ENCODE measurements at places on chromosomes 11 and 22.

DNA sequence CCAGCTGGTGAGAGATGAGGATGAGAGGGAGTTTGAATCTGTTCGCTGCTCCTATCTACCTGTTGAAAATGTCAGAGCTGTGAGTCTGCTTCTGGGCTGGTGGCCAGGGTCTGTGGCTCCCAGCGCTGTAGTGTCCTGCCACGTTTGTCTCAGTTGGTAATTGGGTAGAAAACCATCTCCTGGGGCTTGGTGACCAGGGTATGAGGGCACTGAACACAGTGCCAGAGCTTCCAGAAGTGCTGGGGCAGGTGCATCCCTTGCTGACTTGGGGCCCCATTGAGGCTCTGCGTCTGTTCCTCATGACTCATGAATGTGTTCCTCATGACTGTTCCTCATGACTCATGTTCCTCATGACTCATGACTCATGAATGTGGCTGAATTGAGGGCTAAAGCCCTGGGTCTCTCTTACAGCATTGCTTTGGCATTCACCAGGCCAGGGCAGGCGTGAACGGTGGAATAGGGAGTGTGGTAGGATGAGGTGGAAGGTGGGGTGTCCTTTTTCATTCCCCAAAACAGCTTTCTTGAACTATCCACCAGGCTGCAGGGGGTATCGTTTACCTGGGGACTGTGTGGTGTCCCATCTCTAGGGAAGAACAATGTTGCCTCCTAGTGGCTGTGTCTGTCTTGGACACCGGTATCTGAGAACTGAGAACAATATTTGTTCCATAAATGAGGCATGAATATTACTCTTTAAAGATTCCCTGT, 139.5 kb downstream of the COMMD9 start:
- DNase-seq: peak; percentile 21

DNA sequence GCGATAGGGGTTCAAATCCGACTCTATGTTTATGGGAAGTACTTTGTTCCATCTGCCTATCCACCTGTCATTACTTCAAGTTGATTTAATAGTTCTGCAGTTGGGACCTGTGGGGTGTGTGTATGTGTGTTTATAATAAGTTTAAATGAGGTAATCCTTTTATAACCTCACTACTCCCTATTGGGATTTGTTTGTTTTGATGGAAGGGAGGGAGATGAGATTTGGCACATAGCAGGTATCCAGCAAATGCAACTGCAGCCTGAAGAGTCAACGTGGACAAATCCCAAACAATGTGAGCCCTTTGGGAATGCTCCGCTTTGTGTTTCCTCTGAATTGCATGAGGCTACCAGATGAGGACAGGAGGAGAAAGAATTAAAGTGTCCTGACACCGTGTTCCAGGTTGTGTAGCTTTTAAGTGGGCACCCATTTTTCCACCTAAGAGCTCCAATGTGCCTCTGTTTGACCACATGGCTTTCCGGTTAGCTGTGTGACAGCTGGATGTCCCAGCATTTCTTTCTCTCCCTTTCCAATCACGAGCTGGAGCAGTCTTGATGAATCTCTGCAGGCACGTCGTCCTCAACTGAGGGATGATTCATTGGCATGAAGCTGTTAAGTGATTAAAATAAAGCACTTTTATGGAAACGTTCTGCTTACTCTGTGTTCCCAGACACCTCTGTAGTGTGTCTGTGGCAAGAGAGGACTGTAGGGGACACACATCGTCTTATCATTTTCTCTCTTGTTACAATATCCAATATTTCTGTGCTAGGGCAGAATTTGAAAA, 610.7 kb downstream of the NTM start:
- no peak for DNase-seq

GRCh38 chr11:33362051-33362910, 105.1 kb downstream of the HIPK3 start:
- peak; percentile 43 for DNase-seq

- DNase-seq: no peak
Measured at GRCh38 chr22:23688571-23688970, 2.2 kb upstream of the RGL4 start.

DNA sequence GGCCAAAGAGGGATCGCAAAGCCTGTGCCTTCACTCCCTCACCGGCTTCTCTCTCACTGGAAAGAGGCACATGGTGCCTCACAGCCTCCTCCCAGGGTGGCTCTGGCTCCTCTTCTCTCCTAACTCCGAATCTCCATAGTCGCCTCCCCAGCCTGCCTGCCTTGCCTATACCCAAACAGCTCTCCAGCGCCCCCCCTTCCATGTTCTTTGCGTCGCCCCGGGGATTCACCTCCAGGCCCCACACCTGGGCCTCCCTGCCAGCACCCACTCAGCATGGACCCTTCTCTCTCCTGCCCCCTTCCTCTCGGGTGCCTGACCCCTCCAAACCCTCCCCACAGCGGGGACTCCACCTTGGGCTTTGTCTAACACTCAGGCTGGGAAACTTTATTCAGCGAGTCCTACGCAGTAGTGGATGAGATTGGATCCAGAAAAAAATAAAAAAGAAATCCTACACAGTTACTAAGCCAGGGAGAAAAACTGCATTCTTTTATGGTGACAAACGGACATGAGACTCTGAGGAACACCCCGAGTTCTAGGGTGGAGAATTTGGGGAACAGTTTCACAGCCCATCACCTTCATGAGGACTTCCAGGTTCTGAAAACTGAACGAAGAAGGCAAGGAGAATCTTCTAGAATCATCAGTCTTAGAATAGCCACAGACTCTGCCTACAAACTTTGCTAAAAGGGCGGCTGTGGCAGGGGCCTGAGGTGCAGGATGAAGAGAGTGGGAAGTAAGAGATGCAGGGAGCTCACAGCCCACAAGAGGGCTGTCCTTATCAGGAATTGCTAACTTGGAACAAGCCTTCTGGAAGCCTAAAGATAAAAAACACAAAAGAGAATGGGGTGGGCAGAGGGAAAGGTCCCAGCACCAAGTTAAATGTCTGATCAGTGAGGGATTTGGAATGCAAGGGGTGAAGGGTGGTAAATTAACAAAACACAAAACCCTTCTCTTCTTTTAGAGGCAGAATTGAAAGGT, 5.3 kb downstream of the PPM1F start:
- DNase-seq: no peak

DNA sequence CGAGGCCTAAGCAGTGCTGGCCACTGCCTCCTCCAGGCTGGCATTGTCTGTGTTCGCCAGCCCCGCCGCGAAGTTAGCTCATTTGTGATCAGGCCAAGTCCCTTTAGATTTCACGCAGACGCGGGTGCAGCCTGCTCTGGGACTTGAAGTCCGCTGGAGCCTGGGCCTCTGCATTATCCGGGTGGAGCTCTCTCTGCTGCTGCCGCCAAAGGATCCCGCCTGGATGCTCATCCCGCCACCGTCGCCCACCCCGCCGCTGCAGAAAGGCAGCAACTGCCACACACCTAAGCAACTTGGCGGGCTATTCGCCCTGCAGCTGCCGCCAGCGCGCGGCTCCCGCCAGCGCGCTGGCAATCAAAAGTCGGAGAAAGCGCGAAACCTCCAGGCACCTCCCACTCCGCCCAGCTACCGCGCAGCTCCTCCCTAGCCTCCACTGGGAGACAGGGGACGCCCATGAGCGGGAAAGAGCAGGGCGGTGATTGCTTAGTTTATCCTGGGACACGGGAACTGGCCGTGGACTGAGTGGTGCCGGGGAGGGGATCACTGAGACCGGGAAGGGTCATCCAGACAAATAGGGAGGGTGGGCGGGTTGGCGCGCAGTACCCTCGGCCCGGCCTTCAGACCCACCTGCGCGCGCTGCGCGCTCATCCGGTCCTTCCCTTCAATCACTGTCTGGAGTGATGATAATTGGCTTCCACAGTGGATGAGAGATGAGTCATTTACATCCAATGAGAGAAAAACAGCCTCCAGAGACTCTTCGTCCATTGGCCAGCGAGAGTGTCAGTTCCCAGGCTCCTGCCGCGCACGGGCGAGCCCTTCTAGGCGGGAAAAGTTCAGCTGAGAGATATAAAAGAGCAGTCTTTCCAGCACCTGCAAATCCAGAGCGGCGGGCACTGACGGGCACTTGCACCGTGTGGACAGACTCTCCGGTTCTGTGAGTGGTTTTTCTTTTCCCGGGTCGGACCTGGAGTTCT, at the start of gene FAM111B:
TSS of gene FAM111B (plus strand) at position 875 of the 974 bp plus-strand sequence. CDS start 2,389 bp downstream, outside the sequence.
- peak; percentile 94 for DNase-seq

GRCh38 chr11:7619322-7619721, 54.0 kb downstream of the CYB5R2 start:
- no peak for DNase-seq

DNA sequence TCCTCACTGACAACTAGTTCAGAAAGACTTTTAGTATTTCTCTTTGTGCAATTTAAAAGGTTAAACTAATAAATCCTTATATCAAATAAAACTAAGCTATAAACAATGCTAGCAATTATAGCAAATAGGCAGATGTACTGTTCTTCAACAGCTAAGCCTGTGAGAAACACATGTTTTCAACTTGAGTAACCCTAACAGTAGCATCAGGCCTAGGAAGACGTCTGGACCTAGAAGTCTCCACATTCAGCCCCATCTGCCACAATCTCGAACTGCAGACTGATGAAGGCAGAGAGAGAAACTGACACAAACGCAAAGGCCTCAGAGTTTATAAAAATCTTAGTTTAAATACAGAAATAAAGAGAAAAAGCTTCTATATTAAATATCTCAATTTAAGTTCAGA, 2.5 kb downstream of the ST13 start:
- no peak for DNase-seq

- DNase-seq: no peak
Measured at GRCh38 chr22:35530700-35531099, 9.9 kb upstream of the RASD2 start.

GRCh38 chr11:77109236-77110019, 6.8 kb downstream of the OMP start:
- DNase-seq: no peak

GRCh38 chr11:61002598-61002997, 31.1 kb downstream of the CD6 start:
- no peak for DNase-seq

GRCh38 chr11:12240677-12241076, 130.3 kb downstream of the MICAL2 start:
- no peak for DNase-seq

DNA sequence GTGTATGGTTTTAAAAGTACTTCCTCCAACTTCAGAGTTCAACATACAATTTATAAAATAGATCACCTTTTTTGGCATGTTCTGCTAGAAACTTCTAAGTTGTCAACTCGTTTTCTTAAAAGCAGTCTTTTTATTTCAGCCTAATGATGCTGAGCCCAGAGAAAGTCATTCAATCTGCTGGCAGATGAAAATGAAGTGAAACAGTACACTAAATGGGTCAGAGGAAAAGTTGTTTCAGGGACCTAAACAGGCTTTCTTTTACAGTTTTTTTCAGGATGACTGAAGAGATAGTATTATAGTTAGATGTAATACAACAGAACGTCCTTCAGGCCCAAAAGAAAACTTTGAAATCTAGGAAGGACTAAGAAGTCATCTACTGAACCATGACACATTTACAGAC, 842.7 kb upstream of the CCDC90B start:
- no peak for DNase-seq

DNA sequence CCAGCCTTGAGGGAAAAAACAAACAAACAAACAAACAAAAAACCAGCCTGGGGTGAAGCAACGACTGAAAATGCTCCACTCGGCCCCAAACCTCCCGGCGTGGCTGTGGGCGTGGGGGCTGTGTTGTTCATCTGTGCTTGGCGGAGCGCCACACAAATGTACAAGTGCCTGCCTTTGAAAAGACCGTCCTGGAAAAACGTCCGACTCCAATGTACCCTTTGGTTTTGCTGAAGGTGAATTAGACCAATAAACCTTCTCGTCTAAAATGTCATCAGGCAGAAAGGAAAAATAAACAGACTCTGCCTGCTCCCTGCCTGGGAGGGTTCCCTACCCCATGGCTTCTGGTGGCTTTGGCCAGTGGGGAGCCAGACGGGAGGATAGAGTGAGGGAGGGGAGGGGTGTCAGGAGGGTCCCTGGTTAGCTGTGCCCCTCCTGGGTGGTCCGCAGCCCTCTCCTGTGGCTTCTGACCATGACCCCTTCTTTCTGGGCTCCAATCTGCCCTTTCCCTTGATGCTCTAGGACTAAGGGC, 93.9 kb downstream of the TRMU start:
- DNase-seq: no peak

- peak; percentile 71 for DNase-seq
Measured at GRCh38 chr11:575313-575995, 816 bp upstream of the PHRF1 start.

- DNase-seq: no peak
Measured at GRCh38 chr11:47850337-47850736, 2.2 kb upstream of the NUP160 start.

GRCh38 chr11:9017773-9018172, 14.0 kb upstream of the NRIP3 start:
- DNase-seq: no peak

GRCh38 chr11:61794579-61794978, 1.9 kb downstream of the FEN1 start:
- no peak for DNase-seq

DNA sequence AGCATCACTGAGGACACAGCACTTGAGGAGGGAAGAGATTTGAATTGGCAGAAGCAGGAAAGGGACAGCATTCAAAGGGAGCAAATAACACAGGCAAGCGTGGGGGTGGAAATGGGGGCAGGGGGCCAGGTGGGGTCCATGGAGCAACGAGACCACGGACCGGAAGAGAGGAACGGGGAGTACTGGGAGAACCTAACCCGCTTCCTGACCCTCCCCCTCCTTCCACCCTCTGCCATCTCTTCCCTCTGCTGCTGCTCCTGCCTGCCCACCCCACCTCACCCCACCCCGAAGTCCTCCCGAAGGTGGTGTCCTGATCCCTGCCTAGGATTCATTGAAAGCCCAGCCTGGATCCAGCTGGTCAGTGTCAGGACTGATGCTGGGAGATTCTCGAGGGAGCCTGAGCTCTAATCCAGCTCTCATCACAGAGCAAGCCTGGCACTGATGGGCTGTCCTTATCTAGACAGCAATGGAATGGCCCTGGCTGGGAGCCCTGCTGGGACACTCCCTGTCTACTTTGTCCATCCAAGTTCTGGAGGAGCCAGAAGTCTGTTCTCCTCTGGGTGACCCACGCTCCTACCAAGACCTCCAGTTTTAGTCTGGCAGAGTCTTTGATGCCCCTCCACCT, 105.0 kb downstream of the TRIM29 start:
- DNase-seq: no peak

GRCh38 chr22:25447067-25447685, 117.3 kb upstream of the GRK3 start:
- peak; percentile 13 for DNase-seq

- no peak for DNase-seq
Measured at GRCh38 chr11:13354335-13354734, 76.7 kb downstream of the BMAL1 start.

DNA sequence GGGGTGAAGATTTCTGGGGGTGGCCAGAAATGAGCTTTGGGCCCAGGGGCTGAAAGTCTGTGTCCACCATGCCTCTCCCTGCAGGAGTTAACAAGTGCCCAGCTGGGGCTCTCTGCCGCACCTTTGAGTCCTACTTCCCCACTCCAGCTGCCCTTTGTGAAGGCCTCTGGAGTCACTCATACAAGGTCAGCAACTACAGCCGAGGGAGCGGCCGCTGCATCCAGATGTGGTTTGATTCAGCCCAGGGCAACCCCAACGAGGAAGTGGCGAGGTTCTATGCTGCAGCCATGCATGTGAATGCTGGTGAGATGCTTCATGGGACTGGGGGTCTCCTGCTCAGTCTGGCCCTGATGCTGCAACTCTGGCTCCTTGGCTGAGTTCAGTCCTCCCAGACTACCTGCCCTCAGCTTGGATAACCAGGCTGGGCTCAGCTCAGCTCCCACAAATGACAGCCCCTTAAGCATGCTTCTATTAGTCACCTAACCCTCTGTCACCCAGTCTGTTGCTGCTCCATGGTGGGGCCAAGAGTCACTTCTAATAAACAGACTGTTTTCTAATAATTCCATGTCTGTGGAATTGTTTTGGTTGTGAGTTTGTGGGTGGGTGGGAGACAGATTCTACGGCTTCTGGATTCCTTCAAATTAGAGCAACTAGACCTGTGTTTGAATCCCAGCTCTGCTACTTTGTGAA, 3.0 kb upstream of the INPPL1 start:
- DNase-seq: no peak
